ENCODE measurements at places on chromosomes 1 and 21.

DNA sequence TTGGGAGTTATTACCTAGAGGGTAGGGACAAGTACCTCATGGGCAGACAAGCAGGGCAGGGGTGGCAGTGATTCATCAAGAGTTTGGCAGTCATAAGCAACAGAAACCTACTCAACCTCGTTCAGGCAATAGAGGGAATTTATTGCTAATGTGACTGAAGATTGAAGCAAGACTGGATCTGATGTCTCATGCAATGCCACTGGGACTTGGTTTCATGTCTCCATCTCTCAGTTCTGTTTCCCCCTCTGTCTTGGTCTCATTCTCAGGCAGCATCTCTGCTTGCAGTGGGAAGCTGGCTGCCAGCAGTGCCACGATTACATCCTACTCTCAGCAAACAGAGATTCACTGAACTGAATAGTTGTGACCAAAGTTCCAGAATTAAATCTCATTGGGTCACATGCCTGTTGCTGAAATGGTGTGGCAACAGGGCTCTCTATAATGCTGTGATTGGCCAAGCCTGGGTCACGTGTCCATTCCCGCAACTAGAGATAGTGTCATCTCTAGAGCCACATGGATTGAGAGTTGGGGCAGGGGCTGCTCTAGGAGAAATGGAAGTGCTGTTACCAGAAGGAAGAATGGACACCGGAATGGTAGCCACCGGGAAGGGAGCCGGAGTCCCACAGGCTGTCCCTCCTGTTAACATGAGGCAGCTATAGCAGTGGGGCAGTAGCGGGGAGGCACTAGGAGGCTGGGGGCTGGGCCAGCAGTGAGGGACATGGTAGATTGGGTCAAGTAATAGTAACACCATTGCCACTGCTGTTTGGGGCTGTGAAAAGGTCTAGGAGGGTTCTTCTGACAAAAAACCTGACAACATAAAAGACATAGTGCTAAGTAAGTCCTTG is 3.9 kb upstream of the CDC42 start:
- DNase-seq, result no peak

GRCh38 chr1:204834752-204835151 is 35.9 kb upstream of the NFASC start:
- DNase-seq, result no peak

DNA sequence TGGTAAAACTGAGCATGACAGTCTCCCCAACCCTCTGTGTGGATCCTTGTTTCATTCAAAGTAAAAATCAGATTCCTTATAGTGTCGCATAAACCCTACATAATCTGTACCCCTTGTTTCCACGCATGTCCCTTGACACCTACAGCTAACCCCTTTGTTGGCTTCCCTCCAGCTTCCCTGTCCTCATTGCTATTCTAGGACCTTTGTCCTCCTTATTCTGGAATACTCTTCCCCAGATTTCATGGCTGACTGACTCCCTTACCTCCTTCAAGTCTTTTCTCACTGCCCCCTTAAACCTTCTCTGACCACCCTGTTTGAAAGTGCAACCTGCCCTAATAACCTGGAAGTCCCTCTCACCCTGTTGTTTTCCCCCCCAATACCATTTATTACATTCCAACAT is 4.0 kb downstream of the RNF11 start:
- no peak for DNase-seq

DNA sequence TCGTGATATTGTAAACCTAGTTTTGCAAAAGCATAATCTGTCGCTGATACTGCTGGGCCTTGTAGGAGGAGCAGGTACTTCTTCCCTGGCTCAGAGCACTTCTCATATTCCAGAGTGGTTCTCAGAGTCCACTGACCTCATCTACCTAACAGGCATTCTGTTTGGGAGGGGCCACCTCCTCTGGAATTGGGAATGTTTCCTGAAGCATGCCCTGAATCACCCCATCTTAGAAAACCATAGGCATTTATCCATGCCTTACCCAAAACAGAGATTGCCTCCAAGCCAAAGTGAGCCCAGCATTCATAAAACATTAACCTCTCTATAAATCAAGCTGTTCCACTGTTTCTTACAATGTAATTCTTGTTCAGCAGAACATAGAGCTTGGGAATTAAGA is 35.1 kb downstream of the SLC44A3 start:
- DNase-seq, result no peak

DNA sequence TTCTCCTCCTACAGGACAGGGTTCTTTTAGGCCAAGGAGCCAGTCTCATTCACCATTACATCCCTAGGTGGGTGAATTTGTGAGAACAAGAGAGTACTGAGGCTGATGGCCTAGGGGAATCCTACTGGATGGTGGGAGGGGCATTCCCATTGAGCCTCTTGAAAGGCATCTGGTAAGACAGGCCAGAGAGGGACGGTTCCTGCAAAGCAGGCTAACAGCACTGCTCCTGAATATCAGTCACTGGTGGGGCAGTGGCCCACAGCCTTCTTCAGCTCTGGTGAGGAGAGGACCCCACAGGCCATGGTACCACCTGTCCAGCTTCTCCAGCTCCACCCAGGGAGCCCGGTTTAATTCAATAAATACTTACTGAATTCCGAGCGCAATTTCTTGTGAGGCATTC is 125.9 kb upstream of the EDN2 start:
- no peak for DNase-seq

- DNase-seq, result no peak
These were observed 14.1 kb upstream of the TNR start for GRCh38 chr1:175757381-175758015.

GRCh38 chr1:37629008-37629407 is 5.7 kb downstream of the RSPO1 start:
- DNase-seq, result no peak

- DNase-seq, result no peak
These were observed 5.9 kb upstream of the DHX9 start for GRCh38 chr1:182833271-182833670.

Data from amygdala (tissue), 56 donors.